Fibroblast of gingiva (primary cell): ENCODE measurements at places on chromosomes 4 and X.

DNA sequence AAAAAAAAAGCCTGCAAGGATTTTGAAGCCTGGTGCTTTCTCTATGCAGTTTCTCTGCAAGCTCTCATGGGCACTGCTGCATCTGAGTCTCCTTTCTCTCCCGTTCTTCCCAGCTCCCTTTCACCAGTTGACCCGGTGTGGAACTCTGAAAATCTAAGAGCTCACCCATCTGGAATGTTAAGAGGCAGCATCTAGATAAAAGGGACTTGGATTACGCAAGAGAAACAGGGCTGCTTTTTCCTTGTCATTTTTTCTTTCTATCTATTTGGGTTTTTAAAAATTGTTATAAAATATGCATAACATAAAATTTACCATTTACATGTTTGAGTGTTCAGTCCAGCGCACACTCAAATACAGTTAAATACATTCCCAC lies 95.2 kb upstream of the RPS6KA3 start:
- DNase-seq: peak; percentile 47

DNA sequence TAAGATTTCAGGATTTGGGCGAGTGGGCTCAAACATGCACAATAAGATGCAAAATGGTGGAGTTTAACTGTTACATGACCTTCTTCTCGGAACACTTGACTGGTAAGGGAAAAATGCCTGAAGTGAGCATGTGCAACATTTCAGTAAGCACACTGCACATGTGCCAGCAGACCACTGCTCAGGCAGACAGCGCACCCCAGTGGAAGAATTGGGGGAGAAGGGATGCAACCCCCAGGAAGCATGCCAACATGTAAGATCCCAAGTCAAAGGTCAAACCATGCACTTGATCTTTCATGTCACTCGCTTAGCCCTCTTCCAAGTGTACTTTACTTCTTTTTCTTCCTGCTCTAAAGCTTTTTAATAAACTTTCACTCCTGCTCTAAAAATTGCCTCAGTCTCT lies 256.3 kb downstream of the CENPC start:
- no peak for DNase-seq

- peak; percentile 47 for DNase-seq
Measured at GRCh38 chrX:154458954-154459778, 1.1 kb downstream of the PLXNA3 start.

GRCh38 chr4:140186651-140187315 lies 32.8 kb upstream of the MAML3 start:
- DNase-seq: peak; percentile 30

DNA sequence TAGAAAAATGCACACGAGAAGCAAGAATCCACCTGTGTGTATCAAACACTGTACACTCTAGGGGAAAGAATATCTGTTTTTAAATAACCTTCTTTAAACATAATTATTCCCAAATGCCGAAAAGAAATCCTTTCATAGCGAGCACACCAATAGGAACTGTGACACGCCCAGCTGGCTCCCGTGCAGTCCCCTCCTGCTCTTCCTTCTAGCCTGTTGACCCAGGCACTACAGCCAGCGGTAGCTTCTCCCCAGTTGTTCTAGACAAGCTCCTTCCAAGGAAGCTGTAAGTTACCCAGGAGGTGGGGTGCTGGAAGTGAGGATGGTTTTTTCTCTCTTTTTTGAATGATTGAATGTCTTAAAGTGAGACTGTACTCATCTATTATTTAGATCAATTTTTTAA lies 19.5 kb upstream of the NOCT start:
- no peak for DNase-seq

DNA sequence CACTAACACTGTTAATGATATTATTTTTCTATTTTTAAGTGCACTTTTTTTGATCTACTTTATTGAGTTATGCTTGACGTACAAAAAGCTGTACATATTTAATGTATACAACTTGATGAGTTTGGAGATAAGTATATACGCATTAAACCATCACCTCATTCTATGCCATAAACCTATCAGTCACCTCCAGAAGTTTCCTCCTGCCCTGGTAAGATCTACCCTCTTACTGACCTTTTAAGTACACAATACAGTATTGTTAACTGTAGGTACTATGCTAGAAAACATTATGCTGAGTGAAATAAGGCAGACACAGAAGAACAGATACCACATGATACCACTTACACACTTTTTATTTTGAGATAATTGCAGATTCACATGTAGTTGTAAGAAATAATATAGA lies 36.9 kb downstream of the INTS6L start:
- no peak for DNase-seq

DNA sequence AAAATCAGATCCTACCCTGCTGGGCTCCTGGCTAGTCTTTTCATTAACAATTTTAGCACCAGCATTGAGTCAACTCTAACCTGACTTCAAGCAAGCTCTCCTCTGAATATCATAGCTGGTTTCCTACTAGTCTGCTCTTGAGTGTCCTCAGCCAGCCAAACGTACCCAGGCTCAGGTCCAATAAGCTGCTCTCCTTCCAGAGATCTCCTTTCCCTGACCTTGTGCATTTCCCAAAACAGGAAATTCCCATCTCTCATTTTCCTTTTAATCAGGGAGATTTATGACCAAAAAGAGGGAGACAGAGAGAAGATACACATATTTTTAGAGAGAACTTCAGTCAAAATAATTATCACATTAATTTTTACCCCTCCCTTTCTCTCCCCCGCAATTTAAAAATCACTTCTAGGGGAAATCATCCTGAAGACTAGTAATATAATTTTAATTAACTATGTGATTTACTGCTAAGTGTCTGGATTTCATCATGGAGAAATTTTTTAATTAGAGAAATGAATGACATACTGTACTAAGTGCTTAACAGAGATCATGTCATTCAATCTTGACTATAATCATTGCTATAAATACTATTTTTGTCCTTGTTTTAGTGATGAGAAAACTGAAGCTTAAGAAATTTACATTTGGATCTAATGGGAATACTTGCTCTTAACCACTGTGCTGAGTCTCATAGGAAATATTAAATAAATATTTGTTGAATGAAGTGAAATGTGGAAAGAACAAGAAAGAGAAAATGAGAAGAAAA lies 421.7 kb upstream of the INTU start:
- peak; percentile 6 for DNase-seq

- peak; percentile 85 for DNase-seq
Measured at GRCh38 chr4:55947912-55948725, 626 bp upstream of the CEP135 start.

- DNase-seq: no peak
Measured at GRCh38 chr4:6271206-6271605, 1.6 kb downstream of the WFS1 start.

GRCh38 chr4:37970702-37971101 lies 10.5 kb downstream of the PTTG2 start:
- DNase-seq: peak; percentile 47

DNA sequence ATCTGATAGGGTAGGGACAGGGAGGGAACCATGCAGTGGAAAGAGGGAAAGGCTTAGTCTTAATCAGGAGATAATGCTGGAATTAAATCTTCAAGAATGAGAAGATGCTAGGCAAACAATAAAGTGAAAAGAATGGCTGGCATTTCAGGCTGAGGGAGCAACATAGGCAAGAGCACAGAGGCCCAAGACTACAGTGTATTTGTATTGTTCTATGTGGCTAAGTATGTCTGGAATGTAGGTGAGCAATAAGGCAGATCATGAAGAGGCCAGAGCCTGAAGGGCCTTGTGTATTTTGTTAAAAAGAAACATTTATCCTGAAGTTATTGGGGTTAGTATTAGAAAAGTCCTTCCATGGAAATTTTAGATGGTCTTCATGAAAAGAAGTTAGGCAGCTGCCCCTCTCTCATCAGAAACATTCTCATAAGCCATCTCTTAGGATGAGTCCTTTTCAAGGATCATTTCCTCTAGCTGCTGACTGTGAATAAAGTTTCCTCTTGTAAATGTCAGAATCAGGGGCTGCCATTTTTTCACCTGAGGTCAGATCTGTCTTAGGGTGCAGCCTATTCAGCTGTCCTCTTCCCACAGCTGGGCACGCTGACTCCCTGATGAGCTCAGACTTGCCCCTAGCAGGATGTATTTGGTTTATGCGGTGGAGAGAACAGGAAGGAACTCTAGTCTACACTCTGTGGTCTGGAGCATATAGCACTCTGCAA lies 46.3 kb downstream of the ATP10D start:
- peak; percentile 26 for DNase-seq

DNA sequence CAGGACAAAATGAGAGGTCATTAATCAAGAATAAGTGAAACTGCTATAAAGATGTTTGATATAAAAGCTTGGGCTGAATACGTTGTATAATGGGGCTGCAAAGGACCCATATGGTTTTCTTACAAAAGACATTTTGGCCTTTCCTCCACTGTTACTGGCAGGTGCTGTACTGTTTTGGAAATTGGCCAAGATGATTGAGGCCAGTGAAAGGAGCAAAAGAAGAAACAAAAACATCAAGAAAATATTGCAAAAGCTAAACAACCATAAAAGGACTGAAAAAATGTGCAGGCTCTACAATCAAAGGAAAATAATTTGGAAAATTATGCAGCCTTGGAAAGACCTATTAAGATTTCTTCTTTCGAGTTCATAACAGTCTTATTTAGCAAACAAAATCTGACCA lies 222.2 kb upstream of the PPP1R2C start:
- DNase-seq: no peak

- no peak for DNase-seq
Measured at GRCh38 chr4:99852199-99852749, 35.6 kb downstream of the DAPP1 start.

DNA sequence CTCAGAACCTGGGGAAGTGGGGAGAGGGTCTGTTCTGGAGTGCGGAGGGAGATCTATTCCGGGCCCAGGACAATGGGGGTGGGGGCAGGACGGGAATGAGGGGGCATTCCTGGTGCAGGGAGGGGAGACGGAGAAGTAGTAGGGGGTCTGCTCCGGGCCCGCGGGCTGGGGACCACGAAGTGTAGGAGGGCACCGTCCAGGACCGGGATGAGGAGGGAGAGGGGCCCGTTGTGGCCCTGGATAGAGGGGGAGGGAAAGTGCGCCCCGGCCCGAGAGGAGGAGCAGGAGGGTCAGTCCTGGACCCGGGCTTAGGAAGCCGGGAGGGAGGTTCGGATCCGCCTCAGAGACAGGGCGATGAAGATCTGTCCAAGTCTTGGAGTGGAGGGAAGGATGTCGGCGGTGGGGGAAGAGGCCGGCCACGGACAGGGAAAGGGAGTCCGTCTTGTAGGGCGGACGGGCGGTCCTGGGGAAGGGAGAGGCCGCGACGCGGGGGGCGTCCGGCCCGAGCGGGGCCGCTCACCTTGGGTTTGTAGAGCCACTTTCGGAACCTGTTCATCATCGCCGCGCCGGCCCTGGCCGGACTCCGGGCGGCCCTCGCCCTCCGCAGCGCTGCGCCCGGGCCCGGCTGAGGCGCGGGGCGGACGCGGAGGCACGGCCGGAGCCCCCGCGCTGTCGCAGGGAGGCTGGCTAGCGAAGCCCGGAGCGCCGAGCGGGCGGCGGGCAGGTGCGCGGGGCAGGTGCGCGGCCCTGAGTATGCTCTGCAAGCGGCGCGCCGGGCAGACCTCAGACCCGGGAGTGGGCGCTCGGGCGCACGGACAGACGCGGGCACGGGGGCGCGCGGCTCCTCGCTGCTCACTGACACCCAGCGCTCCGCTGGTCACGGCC lies at the start of gene ZFYVE28:
TSS of gene ZFYVE28 (minus strand) at position 881 of the 885 bp plus-strand sequence. CDS start at position 559, 322 bp downstream.
- no peak for DNase-seq

GRCh38 chr4:88802138-88802537 lies 104.5 kb upstream of the NAP1L5 start:
- DNase-seq: no peak

DNA sequence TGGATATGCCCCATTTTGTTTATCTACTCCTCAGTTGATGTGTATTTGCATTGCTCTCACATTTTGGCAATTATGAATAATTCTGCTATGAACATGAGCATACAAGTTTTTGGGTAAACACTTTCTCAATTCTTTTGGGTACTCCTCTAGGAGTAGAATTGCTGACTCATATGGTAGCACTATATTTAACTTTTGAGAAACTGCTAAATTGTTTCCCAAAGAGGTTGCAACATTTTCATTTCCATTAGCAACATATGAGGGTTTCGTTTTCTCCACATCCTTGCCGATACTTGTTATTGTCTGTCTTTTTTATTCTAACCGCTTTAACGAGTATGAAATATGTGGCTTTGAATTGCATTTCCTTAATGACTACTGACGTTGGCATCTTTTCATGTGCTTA lies 185.4 kb downstream of the TSPAN5 start:
- peak; percentile 82 for DNase-seq

- DNase-seq: no peak
Measured at GRCh38 chr4:146407669-146408084, 114.1 kb downstream of the SLC10A7 start.

DNA sequence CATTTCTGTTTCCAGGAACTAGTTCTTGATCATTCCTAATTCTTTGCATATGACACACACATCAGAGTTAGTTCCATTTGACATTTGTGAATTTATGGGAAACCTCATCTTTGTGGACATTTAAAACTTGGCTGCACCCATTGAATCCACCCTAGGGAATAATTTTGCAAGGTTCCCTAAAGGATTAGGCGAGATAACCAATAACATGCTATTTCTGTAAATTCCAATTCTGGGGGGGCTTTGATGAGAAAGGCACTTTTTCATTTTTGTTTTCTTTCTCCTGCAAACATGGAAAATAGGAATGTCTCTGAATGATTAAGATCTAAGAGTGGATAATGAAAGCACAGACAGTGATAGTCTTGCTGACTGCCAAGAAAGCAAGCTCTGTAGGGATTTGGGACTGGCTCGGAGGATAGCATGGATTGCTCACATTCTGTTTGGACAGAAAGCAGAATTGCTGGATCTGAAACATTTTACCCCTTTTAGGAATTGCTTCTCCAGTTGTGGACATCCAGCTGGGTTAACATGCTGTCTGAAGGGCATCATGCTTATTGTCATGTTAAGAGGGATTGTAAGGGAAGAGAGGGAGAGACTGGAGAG lies 145.1 kb downstream of the NHS start:
- peak; percentile 28 for DNase-seq
